ENCODE measurements at places on chromosomes 1 and 21. TPM values are rescaled to one million over a fixed set of nuclear protein-coding genes. Genes with fewer than 3 reads are reported as not detected.

DNA sequence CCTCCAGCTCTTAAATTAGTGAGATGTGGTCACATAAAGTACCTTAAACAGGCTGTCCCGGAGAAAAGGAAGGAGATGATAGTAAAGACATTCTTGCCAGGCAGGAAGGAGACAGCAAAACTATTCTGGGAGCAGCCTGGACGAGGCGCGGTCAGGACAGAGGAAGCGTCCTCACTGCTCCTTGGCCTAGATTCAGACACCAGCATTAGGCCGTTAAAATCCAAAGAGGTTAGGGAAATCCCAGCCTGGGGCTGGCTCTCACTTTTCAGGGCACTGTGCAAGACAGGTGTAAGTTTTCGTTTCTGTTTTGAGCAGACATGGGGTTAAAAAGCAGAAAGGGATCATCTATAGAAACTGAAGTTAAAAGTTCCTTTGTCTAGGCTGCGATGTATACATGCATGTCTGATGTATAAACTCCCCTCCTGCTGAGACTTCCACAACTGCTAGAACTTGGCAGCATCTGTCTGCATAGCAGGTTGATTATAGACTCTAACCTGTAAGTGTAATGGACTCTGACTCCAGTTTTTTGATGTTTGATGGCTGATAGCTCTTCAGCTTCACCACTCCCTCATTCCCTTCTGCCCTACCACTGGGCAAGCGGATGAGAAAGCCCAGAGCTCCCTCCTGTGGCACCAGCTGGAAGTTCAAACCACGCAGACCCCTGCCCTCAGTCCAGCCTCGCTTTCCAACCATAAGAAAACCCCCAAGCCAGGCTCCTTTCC, 21.5 kb downstream of the STPG1 start:
- H3K36me3 ChIP-seq, result no peaks in the 10 kb centered on the region
- H3K27me3 ChIP-seq, result no peaks in the 10 kb centered on the region

DNA sequence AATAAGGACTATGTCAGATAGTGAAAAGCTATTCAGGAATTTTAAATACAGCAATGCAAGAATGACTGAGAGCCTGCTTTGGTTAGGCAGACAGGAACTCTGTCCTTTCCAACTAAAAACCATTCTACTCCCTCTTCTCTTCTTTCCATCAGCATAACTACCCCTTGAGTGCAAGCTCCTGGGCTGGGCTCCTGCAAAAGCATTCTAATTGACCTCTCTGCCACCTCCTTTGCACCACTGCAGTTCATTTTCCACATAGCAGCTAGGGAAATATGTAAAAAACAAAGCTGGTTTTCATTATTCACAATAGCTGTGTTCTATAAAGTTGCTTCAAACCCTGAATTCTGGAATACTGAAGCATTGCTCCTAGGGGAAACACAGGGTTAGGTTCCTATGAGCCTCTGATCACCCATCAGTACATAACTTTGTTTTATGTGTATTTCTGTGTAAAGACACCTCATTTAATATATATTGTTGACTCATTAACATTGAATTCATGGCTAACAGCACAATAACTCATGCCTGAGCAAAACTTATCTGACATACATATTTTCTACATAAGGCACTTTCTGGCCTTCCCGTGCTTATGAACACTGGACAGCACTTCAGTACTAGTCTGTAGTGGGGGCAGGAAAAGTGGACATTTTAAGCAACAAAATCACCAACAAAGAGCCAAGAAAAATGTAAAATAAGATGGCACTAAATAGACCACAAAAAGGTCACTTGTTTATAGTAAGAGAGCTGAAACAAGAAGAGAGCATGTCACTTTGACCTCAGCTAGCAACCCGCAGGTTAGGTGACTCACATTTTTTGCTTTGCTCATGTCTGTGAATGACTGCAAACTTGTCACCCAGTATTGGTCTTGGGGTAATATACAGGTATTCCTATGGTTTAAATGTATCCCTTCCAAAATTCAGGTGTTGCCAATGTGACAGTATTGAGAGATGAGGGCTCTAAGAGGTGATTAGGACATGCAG, 57.9 kb upstream of the IRF2BP2 start:
- H3K4me1 ChIP-seq, result peaks cover 2% of the 10 kb centered on the region
- H3K27me3 ChIP-seq, result no peaks in the 10 kb centered on the region
- no peak for DNase-seq
- no peak overlapping the region for H3K27ac ChIP-seq

DNA sequence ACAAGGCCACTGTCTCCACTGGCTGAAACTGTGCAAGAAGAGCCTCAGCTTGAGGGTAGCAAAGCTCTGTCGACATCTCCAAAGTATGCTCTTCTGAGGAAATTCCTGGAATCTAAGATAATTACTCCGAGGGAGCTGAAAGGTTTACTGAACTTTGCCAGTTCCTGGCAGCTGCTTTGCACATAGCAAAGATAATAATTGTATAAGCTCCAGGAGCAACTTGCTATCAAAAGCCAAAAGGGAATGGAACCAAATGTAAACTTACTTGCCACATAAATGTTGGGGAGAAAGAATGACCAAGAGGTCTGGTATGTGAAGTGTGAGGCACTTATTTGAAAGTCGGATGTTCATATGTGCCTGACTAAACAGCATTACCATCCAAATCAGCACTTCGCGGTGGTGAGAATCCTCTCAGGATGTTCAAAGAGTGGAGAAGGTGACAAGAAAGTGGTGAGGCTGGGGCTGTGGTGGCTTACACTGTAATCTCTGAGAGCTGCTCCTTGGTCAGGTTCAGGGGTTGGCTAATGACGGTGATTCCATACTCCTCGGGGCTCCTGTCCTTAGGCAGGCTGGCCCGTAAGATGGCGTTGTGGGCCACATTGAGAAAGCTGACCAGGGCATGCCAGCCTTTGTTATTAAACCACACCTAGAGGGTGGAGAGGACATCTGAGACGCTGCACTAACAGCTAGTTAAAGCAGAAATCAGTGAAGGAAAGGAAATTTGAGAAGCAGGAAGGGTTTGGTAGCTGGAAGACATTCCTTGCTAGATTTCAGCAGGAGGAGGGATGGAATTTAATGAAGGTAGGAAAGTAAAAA, 100.0 kb downstream of the ABCA4 start:
- H3K27me3 ChIP-seq, result no peaks in the 10 kb centered on the region
- no peak overlapping the region for H3K4me3 ChIP-seq
- H3K27ac ChIP-seq, result no peak overlapping the region
- DNase-seq, result no peak

DNA sequence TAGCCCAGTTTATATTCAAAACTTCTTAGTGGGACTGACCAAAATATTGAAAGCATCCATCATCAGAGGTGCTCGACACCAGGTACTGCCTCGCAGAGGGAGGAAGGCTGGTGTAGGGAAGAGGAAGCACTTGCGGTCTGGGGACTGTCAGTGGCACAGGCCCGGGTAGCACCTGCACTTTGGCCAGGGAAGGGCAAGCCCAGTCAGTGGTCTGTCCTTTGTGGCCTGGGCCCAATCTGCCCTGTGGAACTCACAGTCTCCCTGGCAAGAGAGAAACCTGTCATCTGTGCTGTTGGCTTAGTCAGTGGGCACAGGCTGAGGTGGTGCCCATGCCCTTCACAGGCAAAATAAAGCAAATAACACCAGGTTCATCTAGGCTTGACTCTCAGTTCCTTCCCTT, 77.4 kb downstream of the SYT6 start:
- H3K27ac ChIP-seq, result no peak overlapping the region
- H3K4me3 ChIP-seq, result no peak overlapping the region
- H3K4me1 ChIP-seq, result peaks cover 2% of the 10 kb centered on the region
- no peak for DNase-seq

DNA sequence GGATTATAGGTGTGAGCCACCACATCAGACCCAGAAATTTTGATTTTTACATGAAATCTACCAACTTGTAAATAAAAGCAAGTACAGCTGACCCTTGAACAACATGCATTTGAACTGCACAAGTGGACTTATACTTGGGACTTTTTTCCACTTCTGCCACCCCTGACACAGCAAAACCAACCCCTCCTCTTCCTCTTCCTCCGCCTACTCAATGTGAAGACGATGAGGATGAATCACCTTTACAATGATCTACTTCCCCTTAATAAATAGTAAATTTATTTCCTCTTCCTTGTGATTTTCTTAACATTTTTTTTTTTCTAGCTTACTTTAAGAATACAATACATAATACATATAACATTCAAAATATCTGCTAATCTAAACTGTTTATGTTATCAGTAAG, 17.5 kb upstream of the YRDC start:
- peaks cover 27% of the 10 kb centered on the region for H3K36me3 ChIP-seq
- no peaks in the 10 kb centered on the region for H3K27me3 ChIP-seq
- no peak overlapping the region for H3K27ac ChIP-seq
- H3K4me3 ChIP-seq, result no peak overlapping the region

DNA sequence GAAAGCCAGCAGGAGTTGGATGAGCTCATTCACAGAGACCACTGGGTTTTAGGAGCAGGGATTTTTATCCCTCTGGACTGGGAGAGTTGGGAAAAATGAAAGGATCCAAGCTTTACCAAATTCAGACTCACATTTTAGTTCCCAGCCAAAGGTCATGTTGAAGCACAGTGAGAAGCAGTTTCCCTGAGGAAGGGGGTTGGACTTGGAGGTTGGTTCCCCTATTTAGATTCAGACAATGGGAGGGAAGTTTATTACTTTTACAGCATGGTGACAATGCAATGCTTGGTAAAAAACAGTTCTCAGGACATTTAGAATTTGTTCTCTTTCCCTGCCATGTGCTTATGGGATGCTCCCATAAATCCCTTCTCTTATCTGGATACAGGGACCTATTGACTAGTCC, 57.3 kb upstream of the ZNF648 start:
- no peak overlapping the region for H3K27ac ChIP-seq
- peaks cover 10% of the 10 kb centered on the region for H3K4me1 ChIP-seq
- no peak overlapping the region for H3K4me3 ChIP-seq
- no peaks in the 10 kb centered on the region for H3K27me3 ChIP-seq

- no peaks in the 10 kb centered on the region for H3K4me1 ChIP-seq
- no peaks in the 10 kb centered on the region for H3K27me3 ChIP-seq
- H3K36me3 ChIP-seq, result no peaks in the 10 kb centered on the region
- DNase-seq, result no peak
- H3K4me3 ChIP-seq, result no peak overlapping the region
Measured at GRCh38 chr1:156399355-156400125, 30.5 kb downstream of the RHBG start.

DNA sequence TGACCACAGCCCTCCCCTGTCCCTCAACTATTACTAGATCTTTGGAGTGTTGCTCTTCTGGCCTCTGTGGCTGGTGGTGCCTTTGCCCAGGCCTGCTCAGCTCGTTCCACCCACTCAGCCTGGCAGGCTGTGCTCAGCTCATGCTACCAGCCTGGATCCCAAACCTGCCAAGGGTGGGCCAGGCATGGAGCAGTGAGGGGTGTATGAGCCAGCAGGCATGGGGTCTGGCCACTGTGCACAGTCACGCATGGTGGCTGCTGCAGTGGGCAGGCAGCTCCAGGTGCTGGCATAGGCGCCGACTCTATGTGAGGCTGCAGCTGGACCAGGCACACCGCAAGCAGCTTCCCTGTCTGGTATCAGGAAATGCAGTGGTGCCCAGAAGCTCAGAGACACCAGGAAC, 449.9 kb downstream of the MATN1 start:
- no peaks in the 10 kb centered on the region for H3K36me3 ChIP-seq
- H3K27ac ChIP-seq, result no peak overlapping the region
- DNase-seq, result no peak
- no peak overlapping the region for H3K4me3 ChIP-seq
- H3K4me1 ChIP-seq, result no peaks in the 10 kb centered on the region
- no peaks in the 10 kb centered on the region for H3K27me3 ChIP-seq

DNA sequence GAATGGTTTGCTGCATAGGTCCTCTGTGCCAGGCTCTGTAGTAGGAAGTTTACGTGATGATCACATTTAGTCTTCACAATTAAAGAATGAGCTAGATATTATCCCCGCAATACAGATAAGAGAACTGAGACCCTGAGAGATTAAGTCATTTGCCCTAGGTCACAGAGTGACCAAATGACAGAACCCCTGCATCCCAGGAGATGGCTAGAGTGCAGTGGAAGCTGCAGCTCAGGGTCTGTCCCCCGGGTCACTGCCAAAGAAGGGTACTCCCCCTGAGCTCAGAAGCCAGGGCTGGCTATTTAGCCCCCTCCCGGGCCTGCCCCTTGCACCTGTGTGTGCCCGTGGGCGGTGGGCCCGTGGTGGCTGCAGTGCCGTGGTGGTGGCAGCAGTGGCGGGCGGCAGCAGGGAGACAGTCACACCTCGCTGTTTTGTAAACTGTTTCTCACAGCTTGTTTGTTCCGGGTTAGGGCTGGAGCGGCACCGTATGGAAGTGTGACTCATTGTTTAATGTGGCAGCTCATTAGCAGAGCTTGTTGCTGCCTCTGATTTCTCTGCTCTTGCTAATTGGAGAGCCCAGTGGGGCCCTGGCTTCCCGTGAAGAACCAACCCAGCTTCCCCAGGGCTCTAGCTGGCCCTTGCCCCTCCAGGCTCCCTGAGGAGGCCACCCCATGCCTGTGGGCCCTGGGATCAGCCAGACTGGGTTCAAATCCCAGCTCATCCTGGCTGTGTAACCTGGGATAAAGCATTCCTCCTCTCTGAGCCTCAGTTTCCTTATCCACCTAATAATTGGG, 19.3 kb upstream of the FOXO6 start:
- no peak overlapping the region for H3K4me3 ChIP-seq
- H3K4me1 ChIP-seq, result no peaks in the 10 kb centered on the region
- DNase-seq, result peak; percentile 21

DNA sequence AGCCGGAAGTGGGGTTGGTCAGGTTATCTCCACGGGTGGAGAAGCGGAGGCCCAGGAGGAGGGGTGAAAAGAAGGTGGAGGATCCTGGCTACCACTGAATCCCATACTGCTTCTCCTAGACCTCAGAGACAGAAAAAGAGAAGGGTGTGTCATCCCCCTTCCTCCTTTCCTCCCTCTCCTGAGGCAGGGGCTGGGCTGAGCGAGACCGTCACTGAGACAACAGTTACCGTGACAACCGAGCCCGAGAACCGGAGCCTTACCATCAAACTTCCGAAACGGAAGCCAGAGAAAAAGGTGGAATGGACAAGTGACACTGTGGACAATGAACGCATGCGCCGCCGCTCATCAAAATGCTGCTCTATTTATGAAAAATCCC, 42.1 kb upstream of the NBPF3 start:
- no peaks in the 10 kb centered on the region for H3K27me3 ChIP-seq
- no peak overlapping the region for H3K27ac ChIP-seq
- no peak overlapping the region for H3K4me3 ChIP-seq
- no peaks in the 10 kb centered on the region for H3K4me1 ChIP-seq
- H3K36me3 ChIP-seq, result no peaks in the 10 kb centered on the region

INSRR gene
- 0.01 TPM for polyA plus RNA-seq

SLC45A1 gene
- polyA plus RNA-seq, result 0.14 TPM

KCNJ15 gene
- polyA plus RNA-seq, result 3.5 TPM

ZNF670 gene
- polyA plus RNA-seq, result 0.74 TPM

H6PD gene
- 28.9 TPM for polyA plus RNA-seq

IVL gene
- 0.02 TPM for polyA plus RNA-seq

RCAN1 gene
- 47.5 TPM for polyA plus RNA-seq

C1orf141 gene
- polyA plus RNA-seq, result not detected

LMX1A gene
- polyA plus RNA-seq, result not detected

DNAJC16 gene
- 14.2 TPM for polyA plus RNA-seq
